GM03348 (cell line): ENCODE measurements at places on chromosomes 13 and 19.

DNA sequence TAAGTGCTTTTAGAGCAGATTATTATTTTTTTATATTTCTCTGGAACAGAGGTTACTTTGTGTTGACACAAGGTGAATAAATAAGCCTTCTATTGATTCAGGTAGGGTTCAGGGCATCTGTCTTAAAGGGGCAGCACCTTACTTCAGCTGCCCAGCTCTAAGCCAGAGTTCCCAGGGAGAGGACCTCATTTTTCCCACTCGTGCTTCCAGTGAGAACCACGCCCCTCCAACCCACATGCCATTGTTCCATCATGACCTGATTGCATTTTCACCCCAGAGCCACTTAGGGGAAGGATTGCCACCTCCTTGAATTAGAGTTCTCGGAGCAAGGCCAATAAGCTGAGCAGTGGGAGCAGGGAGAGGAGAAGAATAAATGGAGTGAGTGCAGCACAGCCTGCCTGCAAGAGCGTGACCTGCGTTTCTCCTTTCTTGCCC is 104.3 kb upstream of the FRY start:
- no peak for DNase-seq

DNA sequence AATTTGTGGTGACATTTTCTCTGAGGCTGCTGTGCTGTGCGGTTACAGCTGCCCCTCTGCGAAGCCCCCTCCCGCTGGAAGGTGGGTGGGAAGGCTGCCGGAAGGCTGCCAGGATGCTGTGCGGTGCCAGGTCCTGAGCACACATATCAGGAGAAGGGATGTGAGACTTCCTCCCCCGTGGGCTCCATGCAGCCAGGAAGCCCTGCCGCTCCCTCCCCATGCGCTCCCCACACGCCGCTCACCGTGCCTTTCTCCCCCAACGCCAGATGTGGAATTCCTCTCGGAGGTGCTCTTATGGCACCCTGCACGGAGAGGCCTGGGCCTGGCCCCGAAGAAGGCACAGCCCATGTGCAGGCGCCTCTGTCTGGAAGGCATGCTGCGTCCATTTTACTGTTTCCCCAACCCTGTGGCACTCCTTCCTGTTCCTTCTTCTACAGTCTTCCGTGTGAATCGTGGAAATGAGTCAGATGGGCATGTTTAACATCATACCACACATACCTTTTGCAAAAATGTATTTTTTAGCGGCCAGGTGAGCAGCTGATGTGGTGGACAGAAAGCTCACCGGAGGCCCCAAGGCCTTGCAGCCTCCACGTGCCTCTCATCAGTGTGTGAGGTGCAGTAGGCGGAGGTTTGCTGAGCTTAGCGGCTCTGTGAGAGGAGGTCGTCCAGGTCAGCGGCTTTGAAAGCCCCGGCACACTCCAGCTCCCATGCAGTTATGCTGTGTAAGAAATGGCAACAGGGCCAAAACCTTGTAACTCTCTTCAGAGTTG is 88.0 kb downstream of the ATP11A start:
- DNase-seq = no peak

- no peak for DNase-seq
Measured at GRCh38 chr19:18294467-18294864, 13.0 kb upstream of the JUND start.

GRCh38 chr19:37218592-37218935 is 550 bp downstream of the ZNF383 start:
- DNase-seq = peak; percentile 4

GRCh38 chr13:39281539-39282150 is 243.4 kb downstream of the NHLRC3 start:
- no peak for DNase-seq

DNA sequence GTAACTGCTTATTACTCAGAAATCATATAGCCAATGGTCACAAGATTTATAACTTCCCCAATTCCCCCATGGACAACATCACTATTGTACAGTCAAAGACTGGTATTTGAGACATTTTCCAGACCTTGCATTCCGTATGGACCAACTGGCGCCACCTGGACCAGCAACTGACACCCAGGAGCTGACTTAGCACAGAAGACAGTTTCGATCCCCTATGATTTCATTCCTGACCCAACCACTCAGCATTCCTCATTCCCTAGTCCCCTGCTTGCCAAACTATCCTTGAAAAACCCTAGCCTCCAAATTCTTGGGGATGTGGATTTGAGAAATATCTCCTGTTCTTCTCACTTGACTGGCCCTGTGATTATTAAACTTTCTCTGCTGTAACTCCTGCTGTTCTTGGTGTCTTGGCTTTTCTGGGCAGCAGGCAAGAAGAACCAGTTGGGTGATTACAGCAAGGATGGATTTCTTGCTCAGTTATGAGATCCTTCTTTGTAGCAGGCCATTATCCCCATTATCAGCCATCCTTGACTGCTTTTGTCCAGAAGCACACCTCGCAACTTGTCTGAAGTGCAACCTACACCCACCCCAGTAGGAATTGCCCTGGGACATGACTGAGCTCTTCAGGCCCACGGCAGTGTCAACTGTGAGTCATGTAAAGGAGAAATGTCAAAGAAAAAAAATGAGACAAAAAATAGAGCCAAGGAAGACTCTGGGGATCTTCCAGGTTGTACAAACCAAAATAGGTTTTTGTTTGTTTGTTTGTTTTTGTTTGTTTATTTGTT is 13.7 kb upstream of the MAP3K10 start:
- no peak for DNase-seq

GRCh38 chr13:100646030-100646673 is 28.4 kb downstream of the TMTC4 start:
- DNase-seq = peak; percentile 27

DNA sequence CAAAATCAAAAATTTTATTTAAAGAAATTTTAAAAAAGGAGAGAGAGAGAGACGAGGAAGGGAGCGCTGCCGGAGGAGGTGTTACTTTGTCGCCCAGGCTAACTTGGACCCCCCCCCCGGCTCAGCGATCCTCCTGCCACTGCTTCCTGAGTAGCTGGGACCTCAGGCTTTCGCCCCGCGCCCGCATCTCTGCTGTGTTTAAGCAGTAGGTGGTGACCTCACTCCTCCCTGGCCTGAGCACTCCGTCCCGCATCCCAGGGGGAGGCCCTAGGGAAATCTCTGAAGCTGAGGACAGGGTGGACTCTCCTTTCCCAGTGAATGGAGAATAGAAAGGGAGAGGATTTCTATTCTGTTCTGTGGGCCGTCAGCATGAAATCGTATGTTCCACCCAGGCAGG is 485 bp upstream of the ZNF845 start:
- peak; percentile 46 for DNase-seq

GRCh38 chr13:79516595-79516994 is 35.6 kb downstream of the NDFIP2 start:
- DNase-seq = no peak

DNA sequence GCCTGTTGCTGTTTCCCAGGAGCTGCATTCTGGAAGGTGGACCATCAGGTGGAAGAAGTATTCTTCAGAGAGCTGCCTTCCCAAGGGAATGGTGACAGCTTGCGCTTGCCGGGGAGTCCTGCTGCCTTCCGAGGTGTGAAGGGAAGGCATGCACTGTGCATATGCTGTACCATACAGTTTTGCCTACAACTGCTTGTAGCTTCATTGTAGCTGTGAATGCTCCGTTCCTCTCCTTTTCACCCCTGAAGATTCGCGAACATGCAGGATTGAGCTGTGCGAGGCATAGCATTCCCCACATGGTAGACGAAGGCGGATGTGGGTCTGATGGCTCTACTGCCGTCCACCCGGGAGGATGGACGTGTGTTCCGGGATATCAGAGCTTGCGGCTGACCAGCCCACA is 243.2 kb upstream of the TSHZ3 start:
- DNase-seq = no peak

DNA sequence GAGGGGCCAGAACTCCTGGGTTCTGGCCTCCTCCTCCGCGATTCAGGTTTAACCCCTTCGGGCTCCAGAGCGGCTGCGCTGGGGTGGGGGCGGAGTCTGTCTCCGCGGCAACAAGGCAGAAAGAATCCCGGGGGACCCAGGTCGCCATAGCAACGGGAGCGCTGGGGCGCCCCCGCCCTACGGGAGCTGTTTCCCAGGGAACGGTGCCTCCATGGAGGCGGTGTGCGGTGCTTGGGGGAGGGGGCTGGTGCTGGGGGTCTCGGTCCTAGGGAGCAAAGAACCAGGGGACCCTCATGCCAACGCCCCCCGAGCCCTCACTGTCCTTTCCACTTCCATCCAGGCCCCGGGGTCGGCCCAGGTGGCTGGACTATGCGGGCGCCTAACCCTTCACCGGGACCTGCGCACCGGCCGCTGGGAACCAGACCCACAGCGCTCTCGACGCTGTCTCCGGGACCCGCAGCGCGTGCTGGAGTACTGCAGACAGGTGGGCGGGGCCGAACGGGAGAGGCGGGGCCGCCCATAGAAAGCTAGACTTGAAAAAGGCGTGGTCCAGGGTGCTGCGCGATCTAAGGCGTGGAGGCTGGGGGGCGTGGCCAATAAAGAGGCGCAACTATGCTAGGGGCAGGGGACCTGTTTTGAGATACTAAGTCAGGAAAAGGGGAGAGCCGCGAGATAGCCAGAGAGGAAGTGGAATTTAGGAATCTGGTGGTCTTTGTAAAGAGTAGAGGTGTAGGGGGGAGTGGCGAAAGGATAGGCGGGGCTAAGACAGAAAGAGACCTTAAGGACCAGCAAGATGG is 1.2 kb downstream of the APLP1 start:
- DNase-seq = peak; percentile 79

- no peak for DNase-seq
Measured at GRCh38 chr19:38060331-38060730, 153.3 kb downstream of the SIPA1L3 start.
